ENCODE measurements at places on chromosomes 1 and 21. TPM values are rescaled to one million over a fixed set of nuclear protein-coding genes. Genes with fewer than 3 reads are reported as not detected.

- DNase-seq, result no peak
- no peak overlapping the region for H3K4me3 ChIP-seq
- no peaks in the 10 kb centered on the region for H3K36me3 ChIP-seq
- no peaks in the 10 kb centered on the region for H3K27me3 ChIP-seq
These were observed 21.5 kb upstream of the RCAN3 start for GRCh38 chr1:24481101-24481500.

NUF2 gene
- total RNA-seq, result 48.4 TPM

STIL gene
- 27.0 TPM for total RNA-seq

CHI3L2 gene
- not detected for total RNA-seq

PADI3 gene
- total RNA-seq, result not detected
